ENCODE measurements at places on chromosomes 2 and 18.

DNA sequence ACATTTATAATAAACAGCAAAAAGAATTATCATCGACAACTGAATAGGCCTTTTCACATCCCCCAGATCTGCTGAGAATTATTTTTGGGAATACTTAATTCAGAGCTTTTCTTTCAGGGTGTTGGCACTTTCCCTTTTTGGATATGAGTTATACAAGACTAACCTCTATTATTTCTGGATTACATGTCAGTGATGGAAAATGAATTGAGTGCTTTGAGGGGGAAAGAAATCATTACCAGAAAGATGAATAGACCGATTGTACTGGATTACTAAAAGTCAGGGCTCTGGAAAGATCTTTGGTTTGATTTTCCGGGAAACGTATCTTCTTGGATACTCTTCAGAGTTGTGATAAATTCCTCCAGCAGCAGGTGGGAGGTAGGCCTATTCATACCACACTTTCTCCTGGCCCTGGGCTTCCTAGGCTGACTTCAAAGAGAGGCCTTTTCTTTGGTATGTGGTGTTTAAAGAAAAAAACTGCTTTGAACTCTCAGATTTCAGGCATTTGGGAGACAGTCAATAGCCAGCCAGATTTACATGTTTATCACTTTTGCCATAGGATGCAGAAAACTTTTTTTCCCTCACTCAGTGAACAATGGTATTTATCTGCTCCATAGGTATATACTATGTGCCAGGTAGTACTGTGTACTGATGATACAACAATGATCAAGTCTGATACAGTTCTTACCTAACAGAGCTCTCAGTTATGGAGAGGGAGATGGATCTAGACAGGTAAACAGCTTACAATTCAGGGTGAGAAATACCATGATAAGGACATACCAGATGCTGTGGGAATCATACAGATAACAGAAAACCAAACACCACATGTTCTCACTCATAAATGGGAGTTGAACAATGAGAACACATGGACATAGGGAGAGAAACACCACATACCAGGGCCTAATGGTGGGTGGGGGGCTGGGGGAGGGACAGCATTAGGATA, 63.3 kb upstream of the ACTR3 start:
- no peak for DNase-seq

- DNase-seq, result no peak
Observed at GRCh38 chr18:60984510-60984909, 348.7 kb upstream of the CDH20 start.

GRCh38 chr2:45651415-45652089, at the start of gene PRKCE:
PRKCE (plus strand) TSS chr2:45651675.
- peak; percentile 40 for DNase-seq

DNA sequence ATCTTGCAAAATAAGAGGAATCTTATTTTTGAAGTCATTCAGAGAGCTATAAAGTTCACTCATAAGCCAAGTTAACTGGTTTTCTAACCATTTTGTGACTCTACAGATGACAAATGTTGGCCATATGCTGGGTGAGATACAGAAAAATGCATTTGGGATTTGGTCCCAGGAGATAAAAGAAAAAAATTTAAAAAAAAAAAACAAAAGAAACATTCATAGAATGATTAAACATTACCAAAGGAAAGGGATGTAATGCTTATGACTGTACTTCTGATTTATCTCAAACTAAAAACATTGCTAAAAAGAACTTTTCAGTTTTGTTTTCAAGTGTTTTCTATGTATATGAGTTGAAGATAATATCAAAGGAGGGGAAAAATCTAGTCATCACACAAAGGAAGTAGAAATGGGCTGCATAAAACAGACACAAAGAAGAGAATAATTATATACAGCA, 43.1 kb downstream of the PELI1 start:
- no peak for DNase-seq

DNA sequence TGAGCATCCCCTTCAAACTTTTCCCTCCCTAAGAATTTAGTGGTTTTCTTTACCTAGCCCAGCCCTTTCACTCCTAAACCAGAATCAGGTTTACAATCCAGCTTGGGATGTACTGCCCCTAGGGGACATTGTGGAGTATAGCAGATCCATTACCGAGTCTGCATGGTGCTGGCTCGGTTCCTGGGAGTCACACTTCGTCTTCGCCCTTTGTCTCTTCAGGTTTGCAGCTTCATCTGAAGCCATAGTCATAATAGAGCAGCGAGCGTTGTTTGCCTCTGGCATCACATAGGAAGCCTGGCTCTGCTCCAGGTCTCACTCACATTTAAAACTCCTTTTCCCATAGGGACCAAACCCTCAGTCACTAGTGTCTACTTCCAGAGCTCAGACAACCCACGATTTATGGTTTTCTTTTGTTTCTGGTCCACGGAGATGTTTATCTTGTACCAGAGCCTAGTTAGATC, 16.8 kb upstream of the LYPD6 start:
- no peak for DNase-seq

DNA sequence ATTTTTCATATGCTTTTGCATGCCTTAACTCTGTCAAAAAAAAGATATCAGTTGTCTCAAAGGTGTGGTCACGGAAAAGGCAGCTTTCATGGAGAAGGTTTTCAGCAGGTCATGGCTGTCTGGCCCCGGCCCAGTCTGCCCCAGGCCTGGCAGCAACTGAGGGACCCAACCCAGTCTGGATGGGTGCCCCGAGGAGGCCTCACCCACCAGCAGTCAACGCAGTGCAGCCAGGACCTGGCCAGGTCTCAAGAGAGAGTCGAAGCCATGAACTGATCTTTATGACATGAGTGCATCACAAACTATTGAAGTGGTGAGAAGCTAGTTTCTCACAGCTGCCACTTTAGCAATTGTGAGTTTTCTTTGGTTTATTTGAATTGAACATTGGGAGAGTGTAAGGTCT, 7.9 kb downstream of the TUBB6 start:
- no peak for DNase-seq

DNA sequence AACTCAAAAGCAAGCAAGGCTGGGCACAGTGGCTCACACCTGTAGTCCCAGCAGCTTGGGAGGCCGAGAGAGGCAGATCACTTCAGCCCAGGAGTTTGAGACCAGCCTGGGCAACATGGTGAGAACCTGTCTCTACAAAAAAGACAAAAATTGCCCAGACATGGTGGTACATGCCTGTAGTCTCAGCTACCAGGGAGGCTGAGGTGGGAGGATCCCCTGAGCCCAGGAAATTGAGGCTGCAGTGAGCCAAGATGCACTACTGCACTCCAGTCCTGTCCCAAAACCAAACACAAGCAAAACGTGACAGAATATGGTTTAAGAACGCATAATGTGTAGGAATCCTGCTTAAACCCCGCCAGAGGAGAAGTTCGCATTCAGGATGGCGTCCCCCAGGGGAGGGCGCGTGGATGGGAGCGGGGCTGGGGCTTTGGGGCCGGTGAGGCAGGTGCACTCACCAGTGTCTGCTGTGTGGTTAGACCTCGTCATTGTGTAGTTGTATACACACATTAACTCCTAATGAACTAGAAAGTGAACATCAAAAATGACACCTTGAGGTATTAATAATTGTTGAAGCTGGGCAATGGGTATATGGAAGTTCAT, 5.4 kb downstream of the COLEC11 start:
- DNase-seq, result no peak

GRCh38 chr18:23484561-23485182, 18.6 kb upstream of the RMC1 start:
- no peak for DNase-seq

DNA sequence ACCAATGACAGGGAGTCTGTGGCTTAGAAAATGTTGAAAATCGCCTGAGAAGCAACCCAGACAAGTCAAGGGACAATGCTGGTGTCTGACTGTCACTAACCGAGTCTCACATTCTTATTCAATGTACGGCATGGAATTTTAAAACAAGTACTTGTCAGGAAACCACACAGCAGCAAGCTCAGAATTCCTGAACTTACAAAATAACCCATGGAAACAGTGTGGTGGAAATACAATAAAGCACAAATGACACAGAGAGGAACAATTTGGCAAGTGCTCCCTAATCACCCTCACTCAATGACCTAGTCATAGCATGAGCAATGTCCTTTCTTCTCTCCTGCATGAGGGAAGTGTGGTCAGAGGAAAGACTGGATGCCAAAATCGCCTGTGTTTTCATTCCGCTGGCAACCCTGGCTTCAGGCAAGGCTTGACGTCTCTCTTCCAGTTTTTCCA, 154.0 kb downstream of the SATB2 start:
- no peak for DNase-seq

DNA sequence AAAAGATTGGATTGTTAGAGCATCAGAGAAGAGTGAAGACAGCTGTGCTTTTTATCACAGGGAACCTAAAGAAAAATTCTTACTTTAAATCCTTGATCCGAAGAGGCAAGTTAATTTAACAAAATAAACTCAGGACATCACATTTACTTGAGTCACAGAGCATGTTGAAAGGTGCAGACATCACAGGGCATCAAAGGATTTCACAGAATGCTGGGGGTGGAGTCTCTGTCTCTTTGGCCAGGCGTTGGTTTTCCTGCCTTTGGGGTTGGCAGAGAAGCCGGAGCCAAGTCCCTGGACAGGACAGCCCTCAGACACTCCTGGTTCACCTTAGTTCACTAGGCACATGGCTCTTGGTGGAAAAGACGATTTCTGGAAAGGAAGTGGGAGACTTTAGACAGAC, 56.3 kb downstream of the SH3RF3 start:
- DNase-seq, result no peak

- DNase-seq, result no peak
Observed at GRCh38 chr18:63105636-63106316, 213.8 kb downstream of the BCL2 start.

- no peak for DNase-seq
Observed at GRCh38 chr2:144140891-144141290, 379.0 kb downstream of the ZEB2 start.

DNA sequence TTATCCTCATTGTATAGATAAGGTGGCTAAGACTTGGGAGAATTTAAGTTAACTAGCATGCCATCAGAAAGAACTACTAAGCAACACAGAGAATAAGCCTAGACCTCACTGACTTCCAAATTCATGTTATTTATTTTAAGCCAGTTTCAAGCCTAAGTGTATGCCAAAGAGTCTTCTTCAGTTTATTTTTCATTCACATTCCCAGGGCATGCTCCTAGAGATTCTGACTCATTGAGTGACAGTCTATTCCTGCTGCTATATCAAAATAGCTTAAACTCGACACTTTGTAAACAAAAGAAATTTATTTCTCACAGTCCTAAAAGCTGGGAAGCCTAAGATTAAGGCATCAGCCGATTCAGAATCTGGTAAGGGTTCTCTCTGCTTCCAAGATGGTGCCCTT, 467.1 kb downstream of the MBD2 start:
- no peak for DNase-seq

DNA sequence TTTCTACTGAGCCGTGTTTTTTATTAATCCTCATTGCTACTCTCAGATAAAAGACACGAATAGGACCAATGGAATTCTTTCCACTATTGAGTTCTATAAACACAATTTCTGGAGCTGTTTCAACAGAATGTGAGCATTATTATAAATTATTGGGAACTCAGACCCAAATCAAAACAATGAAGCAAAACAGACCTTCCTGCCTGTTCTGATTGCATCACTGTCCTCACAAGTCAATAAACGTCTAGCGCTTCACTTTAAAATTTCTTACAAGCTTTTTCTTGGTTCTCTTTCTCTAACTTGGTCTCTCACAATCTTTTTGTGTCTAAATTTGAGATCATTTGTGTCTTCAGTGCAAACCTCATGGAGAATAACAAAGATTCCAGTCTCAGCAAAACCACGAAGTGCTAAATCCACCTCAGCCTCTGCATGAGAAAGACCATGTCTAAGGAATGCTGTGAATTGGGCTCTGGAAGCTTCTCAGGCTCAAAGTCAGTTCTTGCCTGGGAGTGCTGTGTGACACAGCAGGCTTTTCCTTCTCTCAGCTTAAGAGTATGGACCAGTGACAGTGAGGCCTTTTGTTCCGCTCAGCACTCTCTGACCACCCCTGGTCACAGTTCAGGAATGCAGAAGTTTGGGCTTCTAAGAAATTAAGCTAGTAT, 22.8 kb downstream of the ARHGAP28 start:
- DNase-seq, result no peak

DNA sequence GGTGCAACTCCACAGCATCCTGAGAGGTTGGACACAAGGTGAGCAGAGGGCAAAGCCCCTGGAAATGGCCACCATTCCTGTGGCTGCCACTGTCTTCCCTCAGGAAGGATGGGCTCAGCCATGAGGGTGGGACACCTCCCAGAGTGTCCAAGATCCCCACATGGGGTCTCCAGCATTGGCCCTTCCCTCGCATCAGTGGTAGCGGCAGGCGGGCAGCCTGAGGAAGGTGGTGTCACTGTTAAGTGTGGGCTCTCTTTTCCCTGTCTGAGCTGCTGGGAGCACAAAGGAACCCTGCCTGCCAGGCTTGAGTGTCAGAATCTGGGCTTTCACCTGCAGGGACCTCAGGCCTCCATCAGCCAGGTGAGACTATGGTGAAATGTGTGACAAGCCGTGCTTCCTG, 47.6 kb downstream of the SP110 start:
- DNase-seq, result no peak

DNA sequence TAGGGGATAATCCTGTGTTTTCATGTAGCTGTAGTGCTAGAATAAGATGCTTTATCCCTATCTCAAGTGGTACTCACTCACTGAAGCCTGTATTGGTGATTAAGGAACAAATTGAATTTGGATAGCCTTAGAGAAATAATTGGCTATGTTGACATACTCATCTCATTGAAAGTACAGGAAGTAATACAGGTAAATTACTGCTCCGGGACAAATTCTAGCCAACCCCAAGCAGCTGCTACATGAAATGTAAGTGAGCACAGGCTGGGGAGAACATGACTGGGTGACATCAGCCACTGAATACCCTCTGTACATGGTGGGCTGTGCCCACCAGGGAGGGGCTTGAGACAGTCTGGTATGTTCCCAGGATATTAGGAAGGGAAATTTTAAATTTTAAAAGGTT, 188.4 kb upstream of the RASGRP3 start:
- DNase-seq, result no peak

- DNase-seq, result no peak
Observed at GRCh38 chr2:112486895-112487294, 4.9 kb downstream of the TTL start.

DNA sequence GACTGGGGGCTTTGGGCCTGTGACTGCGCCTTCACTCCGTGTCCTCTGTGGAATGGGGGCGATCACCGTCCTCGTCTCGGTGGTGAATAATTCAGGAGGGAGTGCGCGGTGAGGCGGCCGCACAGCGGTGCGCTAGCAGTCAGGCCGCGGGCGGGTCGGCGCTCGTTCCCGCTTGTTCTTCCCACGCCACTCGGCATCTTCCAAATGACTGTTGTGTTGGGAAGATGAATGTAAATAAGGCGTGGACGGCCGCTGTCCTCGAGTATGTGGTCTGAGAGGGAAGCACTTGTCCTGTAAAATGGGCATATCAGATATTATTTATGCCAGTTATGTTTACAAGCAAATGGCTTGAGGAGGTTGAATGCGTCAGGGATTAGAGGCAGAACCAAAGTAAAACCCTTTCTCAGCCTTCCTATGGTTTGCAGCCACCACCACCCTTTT, 608 bp upstream of the VPS4B start:
- DNase-seq, result no peak

DNA sequence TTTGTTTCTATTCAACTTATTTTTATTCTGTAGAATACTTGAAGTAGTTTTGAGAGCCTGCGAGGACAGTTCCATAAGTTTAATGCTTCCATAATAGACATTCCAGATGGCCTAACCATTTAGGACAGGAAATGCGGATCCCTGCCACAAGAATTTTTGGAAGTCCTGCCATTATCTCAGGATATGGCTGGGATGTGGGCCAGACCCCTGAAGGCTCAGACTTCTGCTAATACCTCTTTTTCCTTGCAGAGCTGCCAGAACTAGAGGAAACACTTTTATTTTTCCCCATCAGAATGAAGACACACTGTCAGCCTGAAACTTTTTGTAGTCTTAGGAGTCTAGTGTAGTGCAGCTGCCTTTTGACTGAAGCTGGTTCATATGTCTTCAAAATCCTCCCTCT, 806.5 kb downstream of the TDRD15 start:
- DNase-seq, result no peak
